ENCODE measurements at places on chromosomes 3 and 15.
A peak's percentile ranks its signal among the peaks of the same experiment; 100 is the strongest.

GRCh38 chr3:37198996-37199395 is 24.6 kb upstream of the LRRFIP2 start:
- DNase-seq, result no peak

GRCh38 chr3:57391767-57392166 is 99.3 kb upstream of the ASB14 start:
- no peak for DNase-seq

GRCh38 chr3:112802338-112802737 is 44.3 kb downstream of the CD200R1L start:
- DNase-seq, result no peak

DNA sequence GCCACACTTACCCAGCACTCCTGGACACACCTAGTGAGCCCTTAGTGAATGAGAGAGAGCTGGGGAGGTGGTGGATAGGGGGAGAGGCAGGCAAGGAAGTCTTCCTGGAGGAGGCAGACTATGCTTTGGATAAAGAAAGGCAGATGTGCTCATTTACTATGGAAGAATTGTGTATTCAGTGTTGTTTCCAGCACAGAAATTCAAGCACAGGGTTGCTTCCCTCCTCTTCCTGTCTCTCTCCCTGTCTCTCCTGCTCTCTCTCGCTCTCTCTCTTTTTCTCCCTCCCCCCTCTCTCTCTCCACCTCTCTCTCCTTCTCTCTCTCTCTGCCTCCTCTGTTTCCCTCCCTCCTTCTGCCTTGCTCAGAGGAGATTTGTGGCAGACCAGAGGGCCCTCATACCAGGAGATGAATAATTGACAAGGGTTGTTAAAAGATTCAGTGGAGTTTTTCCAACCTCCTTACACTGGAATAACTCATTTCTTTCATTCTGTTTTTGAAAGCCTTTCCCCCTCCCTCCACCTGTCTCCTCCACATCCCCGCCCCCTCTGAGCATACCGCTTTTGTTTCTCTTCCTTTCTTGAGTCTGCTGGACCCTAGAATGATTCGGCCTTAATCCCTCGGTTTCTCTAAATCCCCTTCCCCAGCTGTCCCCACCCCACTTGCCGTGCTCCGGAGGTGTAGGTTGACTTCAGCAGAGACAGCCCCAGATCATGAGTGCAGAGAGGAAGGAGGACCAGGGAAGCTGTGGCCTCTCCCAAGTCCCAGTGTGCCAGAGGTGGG is 65.6 kb downstream of the CCDC33 start:
- no peak for DNase-seq

DNA sequence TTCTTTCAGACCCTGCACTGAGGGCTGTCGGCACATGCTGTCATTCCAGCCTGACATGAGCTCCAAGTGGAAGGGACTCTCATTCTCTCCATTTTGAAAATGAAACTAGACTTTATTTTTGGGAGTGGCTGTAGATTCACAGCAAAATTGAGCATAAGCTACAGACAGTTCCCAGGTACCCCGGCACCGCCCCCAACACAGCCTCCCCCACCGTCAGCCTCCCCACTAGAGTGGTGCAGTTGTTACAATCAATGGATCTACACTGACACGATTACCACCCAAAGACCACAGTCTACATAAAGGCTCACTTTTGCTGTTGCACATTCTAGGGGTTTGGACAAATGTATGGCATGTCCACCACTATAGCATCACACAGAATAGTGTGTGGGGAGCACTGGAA is 29.5 kb upstream of the FGD5 start:
- no peak for DNase-seq

- peak; percentile 15 for DNase-seq
Observed at GRCh38 chr3:184129012-184129411, 6.1 kb upstream of the EIF2B5 start.

GRCh38 chr3:32817257-32817557 is 590 bp upstream of the TRIM71 start:
- DNase-seq, result no peak

DNA sequence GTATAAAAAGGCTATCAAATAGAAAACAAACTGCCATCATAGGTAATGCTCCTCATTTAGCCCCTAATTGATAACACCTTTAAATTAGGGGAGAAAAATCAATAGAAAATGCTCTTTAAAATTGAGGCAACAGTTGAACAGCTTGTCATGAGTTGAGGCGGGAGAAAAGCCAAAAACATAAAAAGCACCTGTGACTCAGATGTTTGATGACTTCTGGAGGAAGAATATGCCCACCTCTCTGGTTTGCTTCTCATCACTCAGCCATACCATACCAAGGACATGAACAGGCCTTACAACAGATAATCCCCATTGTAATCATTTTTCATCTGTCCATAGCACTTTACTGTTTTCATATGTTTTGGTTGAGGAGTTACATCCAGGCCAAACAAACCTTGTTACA is 246.0 kb downstream of the MYRIP start:
- DNase-seq, result no peak

GRCh38 chr3:29889215-29889614 is 608.3 kb downstream of the RBMS3 start:
- no peak for DNase-seq

DNA sequence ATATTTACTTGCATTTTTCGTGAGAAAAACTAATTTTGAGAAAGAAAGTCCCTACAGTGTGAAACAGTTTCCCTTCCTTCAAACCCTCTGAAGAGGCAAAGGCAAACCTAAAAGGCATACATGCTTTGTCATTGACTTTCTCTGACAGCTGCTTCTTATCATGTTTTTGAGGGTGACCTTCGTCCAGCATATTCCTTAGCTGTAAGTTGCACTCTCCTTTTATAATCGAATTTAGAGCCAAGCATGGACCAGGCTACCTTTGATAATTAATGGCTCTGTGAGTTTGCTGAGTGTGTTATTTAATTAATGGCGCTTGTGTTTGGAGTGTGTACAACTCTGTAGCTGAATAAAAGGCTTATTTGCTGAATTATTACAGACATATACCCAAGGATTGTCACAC is 684.2 kb upstream of the CFAP20DC start:
- DNase-seq, result no peak

GRCh38 chr3:117404141-117404540 is 694.6 kb downstream of the TUSC7 start:
- no peak for DNase-seq

Measured in activated CD4-positive, alpha-beta T cell treated with anti-CD3 and anti-CD28 coated beads, Interleukin-2, amount 50 U/mL, for 48 hours (primary cell).